ENCODE measurements at places on chromosomes 12 and 14.

GRCh38 chr12:402029-402389 lies 565 bp downstream of the CCDC77 start:
- DNase-seq, result no peak

DNA sequence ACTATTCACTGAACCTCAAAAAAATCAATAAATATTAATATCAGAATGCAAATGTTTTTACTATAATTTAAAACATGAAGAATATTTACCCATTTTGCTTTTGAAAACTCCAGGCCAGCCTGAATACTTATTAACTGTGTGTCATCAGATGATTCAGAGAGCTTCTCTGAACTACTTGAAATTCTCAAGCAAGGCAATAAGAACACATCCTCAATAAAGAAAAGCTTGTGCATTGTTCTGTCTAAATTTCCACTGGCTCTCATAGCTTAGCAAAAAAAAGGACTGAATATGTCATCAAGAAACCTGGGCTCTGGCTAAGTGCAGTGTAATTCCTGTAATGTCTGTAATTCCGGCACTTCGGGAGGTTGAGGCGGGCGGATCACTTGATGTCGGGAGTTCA lies 194.1 kb downstream of the BTG1 start:
- no peak for DNase-seq

DNA sequence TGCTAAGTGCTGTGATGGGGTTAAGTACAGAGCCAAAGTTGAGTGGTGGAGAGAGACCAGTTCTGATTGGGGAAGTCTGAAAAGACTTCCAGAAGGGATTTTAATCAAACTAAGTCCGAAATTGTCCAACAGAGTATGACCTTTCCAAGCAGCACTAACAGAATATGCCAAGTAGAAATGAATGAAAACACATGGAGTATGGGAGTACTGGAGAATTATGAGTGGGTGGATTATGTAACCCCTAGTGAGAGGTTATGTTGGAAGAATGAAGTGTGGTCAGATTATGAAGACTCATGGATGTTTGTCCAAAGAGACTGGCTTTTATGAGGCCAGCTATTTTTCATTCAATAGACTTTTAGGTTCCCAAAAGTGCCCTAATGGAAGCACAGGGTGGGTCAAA lies 94.0 kb upstream of the PLEKHA5 start:
- DNase-seq, result no peak

- DNase-seq, result no peak
Observed at GRCh38 chr12:42508913-42509460, 80.6 kb downstream of the PRICKLE1 start.

DNA sequence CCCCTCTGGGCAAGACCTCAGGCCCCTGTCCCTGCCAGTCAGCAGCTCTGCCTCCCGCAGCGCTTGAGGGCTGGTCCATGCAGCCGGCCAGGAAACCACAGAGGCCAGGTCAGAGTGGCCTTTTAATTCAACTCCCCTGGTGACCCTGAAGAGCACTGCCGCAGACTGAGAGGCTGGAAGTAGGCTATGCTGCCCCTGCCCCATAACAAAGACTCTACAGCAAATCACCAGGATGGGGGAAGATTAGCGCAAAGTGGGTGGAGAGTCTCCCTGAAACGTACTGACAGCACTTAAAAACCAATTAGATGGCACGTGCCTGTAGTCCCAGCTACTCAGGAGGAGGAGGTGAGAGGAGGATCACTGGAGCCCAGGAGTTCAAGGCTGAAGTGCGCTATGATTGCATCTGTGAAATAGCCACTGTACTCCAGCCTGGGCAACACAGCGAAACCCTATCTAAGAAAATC lies 70.5 kb downstream of the ITPK1 start:
- DNase-seq, result no peak

DNA sequence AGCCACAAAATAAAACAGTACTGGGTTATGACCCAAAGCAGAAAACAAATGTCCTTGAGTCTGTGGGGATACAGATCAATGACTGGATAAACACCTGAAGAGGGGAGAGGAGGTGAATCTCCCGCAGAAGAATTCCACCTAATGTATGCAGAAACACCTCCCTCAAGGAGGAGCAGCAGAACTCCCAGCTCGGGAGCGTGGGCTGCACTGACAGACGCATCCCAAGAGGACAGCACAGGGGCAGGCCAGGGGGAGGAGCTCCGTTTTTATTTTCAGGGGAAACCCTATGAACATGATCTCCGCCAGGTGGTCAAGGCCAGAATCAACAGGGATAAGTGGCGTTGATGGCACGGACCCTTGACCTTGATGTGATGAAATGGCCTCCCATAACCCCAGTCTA lies 41.8 kb upstream of the PPP2R5C start:
- no peak for DNase-seq

- DNase-seq, result no peak
Observed at GRCh38 chr14:62329427-62329826, 567.2 kb downstream of the SNAPC1 start.

DNA sequence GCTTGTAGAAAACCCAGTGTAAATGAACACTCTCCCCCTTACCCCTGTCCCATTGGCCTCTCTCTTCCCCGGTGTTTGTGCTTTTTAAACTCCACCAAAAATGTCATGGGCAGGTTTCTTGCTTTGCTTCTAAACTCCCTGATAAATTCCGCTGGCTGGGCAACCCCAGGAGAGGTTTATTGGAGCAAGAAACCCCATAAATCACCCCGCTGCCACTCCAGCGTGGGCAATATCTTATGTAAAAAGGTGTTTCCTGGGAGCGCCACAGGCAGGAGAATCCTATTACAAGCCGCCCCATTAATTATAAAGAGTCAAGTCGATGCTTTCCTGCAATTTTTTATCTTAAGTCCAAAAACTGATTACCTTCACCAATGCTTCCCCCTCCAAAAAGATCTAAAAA lies 22.8 kb downstream of the LHX5 start:
- DNase-seq, result no peak

GRCh38 chr12:2493086-2493485 lies 301.7 kb upstream of the FKBP4 start:
- DNase-seq, result no peak

GRCh38 chr12:42886160-42886559 lies 296.6 kb upstream of the PRICKLE1 start:
- DNase-seq, result no peak

- DNase-seq, result no peak
Observed at GRCh38 chr14:52266782-52267181, 716 bp upstream of the PTGDR start.

DNA sequence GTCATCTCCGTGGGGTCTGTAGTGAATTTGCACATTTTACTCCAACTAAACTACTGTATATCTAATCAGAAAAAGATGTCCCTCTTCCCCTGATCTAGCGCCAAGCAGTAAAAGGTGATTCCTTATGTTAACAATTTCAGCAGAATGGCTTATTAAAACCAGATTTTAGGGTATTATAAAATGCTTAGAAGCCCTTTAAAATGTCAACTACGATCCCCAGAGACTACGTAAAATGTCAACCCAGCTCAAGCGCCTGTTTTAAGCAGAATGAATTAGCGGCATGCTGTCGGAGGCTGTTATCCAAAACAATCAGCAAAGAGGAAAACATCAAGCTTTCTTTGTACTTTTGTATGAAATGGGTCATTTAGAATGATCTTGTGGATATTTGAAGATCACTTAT lies 408.9 kb downstream of the SOX5 start:
- no peak for DNase-seq

GRCh38 chr12:57552835-57553313 lies 3.0 kb downstream of the KIF5A start:
- DNase-seq, result no peak

- no peak for DNase-seq
Observed at GRCh38 chr12:131067981-131068851, 114.5 kb downstream of the ADGRD1 start.

- no peak for DNase-seq
Observed at GRCh38 chr12:124651516-124652273, 84.3 kb upstream of the NCOR2 start.

DNA sequence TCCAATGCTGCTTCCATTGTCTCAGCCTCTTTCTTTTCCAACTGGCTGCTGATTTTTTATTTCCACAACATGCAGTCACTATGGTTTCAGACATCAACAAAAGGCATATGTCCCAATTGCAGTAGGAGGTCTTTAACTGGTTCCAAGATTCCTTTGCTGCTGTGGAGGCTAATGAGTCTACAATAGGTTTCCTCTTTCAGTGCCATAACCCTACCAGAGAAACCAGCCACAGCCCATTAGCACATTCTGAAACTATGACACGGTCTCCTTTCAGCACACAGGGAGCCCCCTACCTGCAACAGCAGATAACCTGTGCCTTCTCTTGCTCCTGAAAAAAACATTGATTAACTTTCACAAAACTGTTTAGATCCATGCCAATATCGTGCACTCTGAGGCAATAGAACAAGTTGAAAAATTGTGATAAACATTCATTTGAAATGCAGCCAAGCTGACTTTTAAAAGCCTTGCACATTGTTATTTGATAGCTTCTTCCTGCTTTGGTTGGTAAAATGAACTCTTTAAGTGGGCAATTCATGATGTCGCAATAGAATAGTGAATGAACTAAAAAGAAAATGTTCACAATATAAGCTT lies 32.4 kb downstream of the PLEKHG7 start:
- no peak for DNase-seq

DNA sequence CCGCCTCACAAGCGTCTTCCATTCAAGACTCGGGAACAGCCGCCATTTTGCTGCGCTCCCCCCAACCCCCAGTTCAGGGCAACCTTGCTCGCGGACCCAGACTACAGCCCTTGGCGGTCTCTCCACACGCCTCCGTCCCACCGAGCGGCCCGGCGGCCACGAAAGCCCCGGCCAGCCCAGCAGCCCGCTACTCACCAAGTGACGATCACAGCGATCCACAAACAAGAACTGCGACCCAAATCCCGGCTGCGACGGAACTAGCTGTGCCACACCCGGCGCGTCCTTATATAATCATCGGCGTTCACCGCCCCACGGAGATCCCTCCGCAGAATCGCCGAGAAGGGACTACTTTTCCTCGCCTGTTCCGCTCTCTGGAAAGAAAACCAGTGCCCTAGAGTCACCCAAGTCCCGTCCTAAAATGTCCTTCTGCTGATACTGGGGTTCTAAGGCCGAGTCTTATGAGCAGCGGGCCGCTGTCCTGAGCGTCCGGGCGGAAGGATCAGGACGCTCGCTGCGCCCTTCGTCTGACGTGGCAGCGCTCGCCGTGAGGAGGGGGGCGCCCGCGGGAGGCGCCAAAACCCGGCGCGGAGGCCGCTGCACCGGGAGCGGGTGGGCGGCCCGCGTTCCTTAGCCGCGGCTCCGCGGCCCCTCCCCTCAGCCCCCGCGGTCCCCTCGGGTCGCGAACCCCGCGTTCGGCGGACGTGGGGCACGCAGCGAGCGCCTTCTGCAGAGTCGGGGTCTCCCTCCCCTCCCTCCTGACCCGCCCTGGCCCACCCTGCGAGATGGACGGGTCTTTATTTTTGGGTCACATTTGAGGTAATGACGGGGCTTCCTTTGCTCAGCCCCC lies at the start of gene UBC:
Gene UBC, minus strand, starts transcription at position 259 of the 847 bp plus-strand sequence. CDS start 879 bp downstream, outside the sequence.
- peak; percentile 74 for DNase-seq

DNA sequence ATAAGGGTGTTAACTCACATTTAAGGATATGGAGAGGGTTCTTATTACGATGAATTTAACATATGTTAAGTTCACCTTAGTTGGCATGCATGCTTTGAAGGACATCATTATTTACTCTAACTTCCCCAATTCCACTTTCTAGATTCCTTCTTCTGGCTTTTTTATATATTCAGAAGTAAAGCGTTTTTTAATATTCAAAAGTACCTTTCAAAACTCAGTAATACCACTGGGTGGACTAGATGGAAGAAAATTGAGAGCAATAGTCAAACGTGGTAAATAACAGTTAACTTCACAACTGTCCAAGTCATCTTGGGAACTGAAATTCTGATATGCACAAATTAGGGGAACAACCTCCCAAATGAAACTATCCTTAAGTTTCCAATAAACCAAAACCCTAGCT lies 9.1 kb downstream of the SINHCAF start:
- no peak for DNase-seq

DNA sequence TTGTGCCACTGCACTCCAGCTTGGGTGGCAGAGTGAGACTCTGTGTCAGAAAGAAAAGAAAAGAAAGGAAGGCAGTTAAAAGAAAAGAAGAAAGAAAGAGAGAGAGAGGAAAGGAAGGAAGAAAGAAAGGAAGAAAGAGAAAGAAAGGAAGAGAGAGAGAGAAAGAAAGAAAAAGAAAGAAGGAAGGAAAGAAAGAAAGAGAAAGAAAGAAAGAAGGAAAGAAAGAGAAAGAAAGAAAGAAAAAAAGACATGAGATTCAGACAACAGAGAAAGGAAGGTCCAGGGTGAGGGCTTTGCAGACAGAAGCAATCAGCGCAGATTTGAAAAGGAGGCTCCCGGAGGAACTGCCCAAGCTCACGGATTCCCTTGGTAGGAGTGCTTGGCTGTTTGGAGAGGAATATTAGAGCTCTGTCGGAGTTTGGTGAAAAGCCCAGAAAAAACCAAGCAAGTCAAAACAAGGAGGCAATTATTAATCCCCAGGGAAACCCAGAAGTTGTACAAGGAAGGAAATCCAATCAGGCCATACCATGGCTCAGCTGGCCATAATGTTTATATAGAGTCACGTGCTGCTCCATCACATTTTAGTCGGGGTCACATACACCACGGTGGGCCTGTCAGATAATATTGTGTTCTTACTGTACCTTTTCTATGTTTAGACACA lies 11.6 kb upstream of the CCDC85C start:
- no peak for DNase-seq

- no peak for DNase-seq
Observed at GRCh38 chr12:108727161-108727560, 4.2 kb downstream of the CORO1C start.

- no peak for DNase-seq
Observed at GRCh38 chr12:6852651-6853354, 853 bp downstream of the USP5 start.

DNA sequence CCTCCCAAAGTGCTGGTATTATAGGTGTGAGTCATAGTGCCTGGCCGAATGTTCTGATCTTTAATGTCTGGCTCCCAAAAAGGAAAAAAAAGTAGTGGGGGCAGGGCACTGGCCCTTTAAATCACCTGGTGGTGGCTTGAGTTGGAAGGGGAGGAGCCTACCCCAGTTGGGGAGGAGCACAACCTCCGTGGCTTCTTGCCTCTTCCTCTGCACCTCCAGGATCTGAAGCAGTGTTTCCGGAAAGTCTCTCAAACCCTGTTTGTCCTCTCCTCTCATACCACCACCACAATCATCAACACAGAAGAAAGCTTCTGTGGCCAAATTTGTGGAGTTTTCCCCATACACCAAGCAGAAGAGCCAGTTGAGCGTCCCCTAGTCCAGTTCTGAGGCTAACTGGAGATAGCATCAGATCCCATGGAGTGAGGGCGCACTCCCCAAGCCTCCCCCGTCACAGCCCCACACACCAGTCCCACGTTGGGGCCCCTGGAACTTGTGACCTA lies 24.3 kb upstream of the RCOR1 start:
- peak; percentile 81 for DNase-seq

- DNase-seq, result no peak
Observed at GRCh38 chr14:32666308-32666707, 272.4 kb upstream of the NPAS3 start.

DNA sequence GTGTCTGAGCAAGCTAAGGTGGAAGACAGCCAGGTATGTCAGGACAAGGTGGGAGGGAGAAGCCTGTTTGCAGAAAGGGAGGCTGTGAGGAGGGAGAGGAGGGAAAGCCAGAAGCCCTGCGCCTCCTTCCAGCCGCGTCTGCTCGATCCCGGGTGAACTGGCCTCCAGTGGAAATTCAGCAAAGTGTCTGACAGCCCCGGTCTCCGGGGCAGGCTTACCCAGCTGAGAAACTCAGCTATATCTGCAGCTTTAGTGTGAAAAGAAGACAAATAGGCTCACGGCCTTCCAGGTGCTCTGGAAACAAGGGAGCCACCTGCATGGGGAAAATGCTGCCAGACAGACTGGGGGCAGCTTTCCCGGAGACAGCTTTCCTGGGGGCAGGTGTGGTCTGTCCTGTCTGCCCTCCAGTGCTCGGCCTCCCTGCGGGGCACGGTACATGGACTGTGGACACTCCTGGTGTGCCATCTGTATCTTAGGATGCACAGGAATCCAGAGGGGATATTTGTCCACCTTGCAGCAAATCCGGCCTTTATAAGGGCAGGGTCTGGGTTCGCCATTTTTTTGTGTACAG lies 6.3 kb downstream of the RFLNA start:
- no peak for DNase-seq

Measured in T-helper 1 cell (primary cell).